ENCODE measurements at places on chromosomes 6 and 20. TPM values are rescaled to one million over a fixed set of nuclear protein-coding genes. Genes with fewer than 3 reads are reported as not detected.

DNA sequence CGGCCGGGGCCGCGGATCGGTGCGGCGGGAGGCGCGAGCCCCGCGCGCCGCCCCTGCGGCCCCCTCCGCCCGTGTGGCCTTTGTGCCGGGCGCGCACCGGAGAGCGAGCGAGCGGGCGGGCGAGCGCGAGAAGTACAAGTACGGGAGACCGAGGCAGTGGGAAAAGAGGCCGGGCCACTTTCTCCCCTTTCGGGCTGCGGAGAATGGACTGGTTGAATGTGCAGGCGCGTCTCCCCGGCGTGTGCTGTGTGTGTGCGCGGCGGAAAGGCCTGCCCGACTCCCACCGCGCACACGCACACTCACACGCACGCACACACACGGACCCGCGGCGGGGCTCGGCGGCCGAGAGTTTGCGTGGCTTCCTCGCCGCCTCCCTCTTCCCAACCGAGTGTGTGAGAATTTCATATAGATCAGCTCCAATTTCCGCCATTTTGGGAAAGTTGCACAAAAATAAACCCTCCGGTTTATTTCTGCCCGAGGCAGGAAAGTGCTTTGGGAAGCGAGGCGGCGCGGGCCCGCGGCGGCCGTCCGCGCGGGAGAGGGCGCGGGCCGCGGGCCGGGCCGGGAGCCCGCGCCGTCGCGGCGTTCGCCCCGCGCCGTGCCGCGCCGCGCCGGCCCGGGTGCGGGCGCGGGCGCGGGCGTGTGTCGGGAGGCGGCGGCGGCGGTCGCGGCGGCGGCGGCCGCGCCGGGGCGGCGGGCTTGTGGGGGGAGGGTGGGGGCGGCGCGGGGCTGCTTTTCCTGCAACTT is 1.1 kb downstream of the L3MBTL3 start:
- peak; percentile 42 for DNase-seq

DNA sequence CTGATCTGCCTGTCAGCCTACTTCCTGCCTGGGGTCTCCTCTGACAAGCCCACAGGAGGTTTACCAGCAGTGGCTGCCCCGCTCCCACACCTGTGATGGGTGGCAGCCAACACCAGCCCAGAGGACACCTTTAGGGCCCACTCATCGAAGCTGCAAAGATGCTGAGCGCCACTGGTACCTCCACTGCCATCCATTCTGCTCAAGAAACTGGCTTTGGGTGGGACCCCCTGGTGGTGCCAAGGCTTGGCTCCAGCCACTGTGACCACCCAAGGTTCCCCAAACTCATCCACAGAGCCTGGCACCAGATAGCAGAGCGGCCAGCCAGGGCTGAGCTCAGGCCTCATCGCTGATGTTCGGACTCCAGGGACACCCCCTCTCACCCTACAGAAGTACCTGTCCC is 42.5 kb downstream of the PREX1 start:
- no peak for DNase-seq

Gene CLPSL2
- not detected for polyA plus RNA-seq

DNA sequence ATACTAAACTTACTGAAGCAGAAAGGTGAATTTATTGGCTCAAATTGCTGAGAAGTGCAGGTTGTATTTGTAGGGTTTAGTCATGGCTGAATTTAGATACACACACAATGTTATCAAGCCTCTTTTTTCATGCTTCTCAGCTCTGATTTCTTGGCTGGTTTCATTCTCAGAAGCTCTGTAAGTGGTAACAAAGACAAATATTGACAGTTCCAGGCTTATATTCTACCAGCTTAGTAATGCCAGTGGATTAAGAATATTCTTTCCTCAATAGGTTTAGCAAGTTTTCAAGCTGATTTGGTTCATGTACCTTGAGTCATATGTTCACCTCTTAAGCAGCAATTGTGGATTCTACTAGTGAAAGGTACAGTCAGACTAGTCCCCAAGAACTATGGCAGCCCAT is 52.1 kb upstream of the PKIB start:
- no peak for DNase-seq

Gene PTCRA
- 0.13 TPM for polyA plus RNA-seq

- no peak for DNase-seq
These were observed 20.4 kb upstream of the MCM3 start for GRCh38 chr6:52304983-52305390.

GRCh38 chr6:90803956-90804355 is 217.1 kb upstream of the MAP3K7 start:
- DNase-seq, result no peak

- peak; percentile 60 for DNase-seq
These were observed 8.4 kb downstream of the LRP11 start for GRCh38 chr6:149855741-149856140.

DNA sequence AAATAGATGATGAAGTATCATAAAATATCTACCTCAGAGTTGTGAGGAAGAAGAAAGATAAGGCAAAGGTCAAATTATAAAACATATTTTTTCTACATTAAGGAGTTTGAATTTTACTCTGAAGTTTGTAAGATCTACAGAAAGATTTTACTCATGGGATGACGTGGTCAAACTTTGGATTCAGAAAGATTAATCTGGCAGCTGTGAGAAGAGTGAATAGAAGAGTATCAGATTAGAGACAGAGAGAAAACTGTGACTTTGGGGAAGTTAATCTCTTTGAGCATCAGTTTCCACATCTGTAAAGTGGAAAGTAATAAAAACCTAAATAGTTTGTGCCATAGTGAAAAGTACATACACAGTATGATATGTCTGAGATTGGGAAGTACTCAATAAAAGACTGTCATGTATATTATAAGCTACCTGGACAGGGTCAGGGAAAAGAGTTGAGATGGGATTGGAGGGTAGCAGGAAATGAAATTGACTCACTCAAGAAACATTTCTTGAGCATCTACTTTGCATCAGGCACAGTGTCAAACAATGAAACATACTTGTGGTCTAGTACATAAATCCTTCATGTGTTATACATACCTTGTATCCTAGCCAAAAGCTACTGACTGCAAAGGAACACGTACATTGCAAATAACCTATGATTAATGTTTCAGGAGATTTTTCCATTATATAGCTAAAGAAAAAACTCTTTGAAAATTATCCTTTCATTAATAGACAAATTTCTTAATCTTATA is 222.1 kb downstream of the TMEM200A start:
- DNase-seq, result no peak

DNA sequence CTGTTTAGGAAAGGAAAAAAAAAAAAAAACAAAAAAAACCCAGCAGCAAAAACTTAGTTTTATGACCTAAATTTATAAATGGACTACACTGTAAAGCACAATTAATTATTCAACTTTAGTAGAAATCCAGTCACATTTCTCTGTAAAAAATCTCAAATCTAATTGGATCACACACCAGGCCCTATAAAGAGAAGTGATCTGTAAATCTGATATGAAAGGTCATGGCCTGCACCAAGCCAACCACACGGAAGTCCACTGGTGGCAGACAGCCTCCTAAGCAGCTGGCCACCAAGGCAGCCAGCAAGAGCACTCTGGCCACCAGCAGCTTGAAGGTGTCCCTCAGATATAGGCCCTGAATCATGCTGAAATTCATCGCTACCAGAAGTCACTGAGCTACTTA is 131.6 kb downstream of the HFE start:
- no peak for DNase-seq

GRCh38 chr20:10047427-10047826 is 12.6 kb downstream of the ANKEF1 start:
- DNase-seq, result no peak

GRCh38 chr6:14202947-14203346 is 85.4 kb downstream of the CD83 start:
- DNase-seq, result no peak

Gene PANK2
- 18.4 TPM for polyA plus RNA-seq

Gene NUDT3
- polyA plus RNA-seq, result 11.9 TPM

DNA sequence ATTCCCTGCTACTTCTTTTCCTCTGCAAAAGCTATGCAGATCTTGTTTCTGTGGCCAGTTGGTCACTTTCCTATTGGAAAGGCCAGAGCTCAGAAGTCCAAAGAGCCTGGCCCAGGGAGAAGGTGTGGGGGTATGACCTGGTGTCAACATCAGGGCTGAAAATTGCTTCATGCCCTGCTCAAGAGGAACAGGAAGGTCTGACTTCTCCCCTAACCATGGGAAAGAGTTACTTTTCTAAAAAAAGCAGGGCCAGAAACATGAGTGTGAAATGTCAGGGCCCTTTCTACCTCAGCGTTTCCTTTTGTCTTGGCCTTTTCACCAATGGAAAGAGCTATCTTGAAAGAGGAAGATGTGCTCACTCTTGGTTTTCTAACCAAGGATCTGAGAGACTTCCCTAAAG is 117.4 kb downstream of the MAFB start:
- no peak for DNase-seq

GRCh38 chr20:40502576-40502975 is 186.5 kb downstream of the MAFB start:
- DNase-seq, result no peak

GRCh38 chr6:43972913-43973300 is 154.3 kb downstream of the MRPL14 start:
- DNase-seq, result peak; percentile 72

- DNase-seq, result peak; percentile 23
These were observed 49.7 kb upstream of the BHLHE23 start for GRCh38 chr20:63056236-63057170.

DNA sequence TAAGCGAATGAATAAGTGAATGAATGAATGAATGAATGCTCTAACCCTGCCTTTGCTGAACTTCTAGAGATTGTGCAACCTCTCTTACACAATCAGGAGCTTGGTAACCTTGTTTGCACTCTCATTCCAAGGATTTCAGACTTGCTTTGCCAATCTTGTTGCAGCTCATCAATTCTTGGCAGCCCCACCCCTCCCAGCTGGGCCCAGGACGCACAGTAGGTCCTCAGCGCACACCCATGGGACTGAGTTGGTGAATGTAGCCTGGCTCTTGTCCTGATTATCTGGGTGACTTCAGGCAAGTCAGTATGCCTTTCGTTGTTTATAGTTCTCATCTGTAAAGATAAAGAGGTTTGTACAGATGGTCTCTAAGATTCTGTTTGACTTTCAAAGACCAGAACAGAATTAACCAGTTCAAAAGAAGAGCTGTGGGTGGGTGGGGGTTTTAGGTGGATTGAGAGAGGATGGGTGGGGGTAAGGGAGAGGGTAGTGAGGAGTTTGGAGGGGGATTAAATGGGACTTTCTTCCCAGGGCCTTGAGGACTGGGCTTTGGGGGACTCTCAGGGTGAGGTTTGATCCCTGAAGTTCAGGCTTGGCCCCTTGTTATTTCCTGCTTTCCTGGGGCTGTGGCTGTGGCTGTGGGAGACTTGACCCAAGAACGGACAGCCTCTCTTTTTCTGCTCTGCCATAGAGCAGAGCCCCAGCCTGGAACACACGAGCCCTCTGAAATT is 33.2 kb downstream of the VEGFA start:
- no peak for DNase-seq

Gene MRPL2
- polyA plus RNA-seq, result 37.6 TPM

Gene SLC22A16
- polyA plus RNA-seq, result not detected

DNA sequence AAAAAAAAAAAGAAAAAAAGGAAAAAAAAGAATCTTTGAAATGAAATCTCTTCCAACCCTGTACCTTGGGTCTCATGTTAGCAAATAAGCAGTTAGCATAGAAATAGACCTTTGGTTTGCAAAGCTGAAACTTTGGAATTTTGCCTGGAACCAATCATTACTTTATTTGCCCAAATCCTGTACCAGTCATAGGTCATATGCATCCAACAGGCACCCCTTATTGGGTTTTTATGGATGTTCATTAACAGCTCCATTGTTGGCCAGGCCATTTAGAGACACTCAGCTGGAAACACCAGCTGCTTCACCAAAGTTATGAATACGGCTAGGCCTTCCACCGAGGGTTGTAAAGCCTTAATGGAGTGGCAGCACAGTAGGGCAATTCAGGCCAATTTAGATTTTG is 53.0 kb downstream of the ALDH8A1 start:
- DNase-seq, result no peak

DNA sequence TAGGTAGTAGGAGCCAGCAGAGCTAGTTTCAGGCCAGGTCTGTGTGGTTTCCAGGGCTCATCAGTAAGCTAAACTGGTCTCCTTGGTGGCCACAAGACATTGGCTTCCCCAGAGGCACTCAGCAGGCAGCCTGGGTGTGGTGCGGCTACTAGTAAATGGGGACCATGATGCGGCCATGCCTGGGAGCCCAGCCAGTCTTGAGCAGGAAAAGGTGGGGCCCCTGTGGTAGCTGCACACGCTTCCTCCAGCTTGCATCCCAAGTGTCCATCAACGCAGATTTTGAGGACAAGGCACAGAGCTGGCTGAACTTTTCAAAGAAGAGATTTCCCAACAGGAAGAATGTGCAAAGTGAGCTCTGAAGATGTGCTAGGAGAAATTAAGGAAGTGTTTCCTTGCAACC is 107.4 kb upstream of the NAA20 start:
- no peak for DNase-seq

- DNase-seq, result no peak
These were observed 25.0 kb downstream of the TGM6 start for GRCh38 chr20:2405693-2406065.

Gene HEY2
- polyA plus RNA-seq, result 0.07 TPM

- no peak for DNase-seq
These were observed 96.0 kb downstream of the ADTRP start for GRCh38 chr6:11682561-11682975.

- DNase-seq, result peak; percentile 47
These were observed 672 bp downstream of the CEP43 start for GRCh38 chr6:166999884-167000253.

GRCh38 chr6:31111712-31112111 is 663 bp downstream of the C6orf15 start:
- DNase-seq, result no peak

- DNase-seq, result no peak
These were observed 45.6 kb downstream of the TGM2 start for GRCh38 chr20:38119446-38119845.

Gene MDFI
- 74.1 TPM for polyA plus RNA-seq

Gene SIRPB2
- polyA plus RNA-seq, result 19.7 TPM

Gene SIRPD
- polyA plus RNA-seq, result not detected

Gene SOX18
- 21.8 TPM for polyA plus RNA-seq

GRCh38 chr6:66421570-66421969 is 714.5 kb upstream of the EYS start:
- no peak for DNase-seq

Gene C6orf132
- polyA plus RNA-seq, result 0.54 TPM

Gene DNMT3B
- polyA plus RNA-seq, result 3.2 TPM

DNA sequence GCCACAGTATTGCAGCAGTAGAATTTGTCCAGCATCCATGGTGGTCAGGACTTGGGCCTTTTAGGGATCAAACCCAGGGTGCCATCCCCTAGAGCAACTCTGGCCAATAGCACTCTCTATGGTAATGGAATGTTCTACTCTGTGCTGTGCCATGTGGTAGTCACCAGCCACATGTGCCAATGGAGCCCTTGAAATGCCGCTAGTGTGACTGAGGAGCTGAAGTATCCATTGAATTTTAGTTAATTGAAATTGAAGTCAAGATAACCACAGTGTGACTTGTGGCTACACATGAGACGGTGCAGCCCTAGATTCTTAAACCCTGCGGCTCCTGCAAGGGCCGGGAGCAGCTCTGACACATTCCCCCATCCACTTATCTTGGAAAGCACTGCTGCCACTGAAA is 54.6 kb downstream of the SLC2A10 start:
- no peak for DNase-seq

Gene DUSP22
- polyA plus RNA-seq, result 16.1 TPM

Gene LZTS3
- 7.3 TPM for polyA plus RNA-seq
